ENCODE measurements at places on chromosomes 6 and 20. TPM values are rescaled to one million over a fixed set of nuclear protein-coding genes. Genes with fewer than 3 reads are reported as not detected.
A peak's percentile ranks its signal among the peaks of the same experiment; 100 is the strongest.

GRCh38 chr6:26501482-26501986, 1.4 kb downstream of the BTN1A1 start:
- no peak overlapping the region for H3K4me3 ChIP-seq
- H3K4me1 ChIP-seq, result peaks cover 5% of the 10 kb centered on the region
- no peak overlapping the region for H3K27ac ChIP-seq
- H3K36me3 ChIP-seq, result no peaks in the 10 kb centered on the region
- DNase-seq, result peak; percentile 54

DNA sequence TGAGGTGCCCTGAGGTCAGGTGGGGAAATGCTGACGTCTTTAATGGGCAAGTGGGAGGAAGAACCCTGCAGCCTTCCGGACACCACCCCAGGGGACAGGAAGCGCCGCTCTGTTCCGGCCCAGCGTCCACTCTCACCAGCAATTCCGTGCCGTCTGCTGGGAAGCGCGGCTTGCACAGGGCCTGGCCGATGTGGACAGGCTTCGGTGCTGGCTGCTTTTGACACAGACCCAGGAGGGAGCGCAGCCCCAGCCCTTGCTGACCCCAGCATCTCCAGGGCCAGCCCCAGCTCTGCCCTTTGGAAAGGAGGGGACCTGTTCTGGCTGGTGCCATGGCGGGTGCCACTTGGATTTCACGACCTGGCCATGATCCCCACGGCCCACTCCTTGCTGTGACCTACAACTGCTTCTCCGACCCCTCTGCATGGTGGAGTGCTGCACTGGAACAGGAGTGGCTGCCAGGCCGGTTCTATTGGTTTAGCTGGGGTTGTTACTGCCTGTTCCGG, 123.2 kb downstream of the DLL1 start:
- DNase-seq, result no peak
- no peaks in the 10 kb centered on the region for H3K36me3 ChIP-seq
- H3K27me3 ChIP-seq, result peaks cover 27% of the 10 kb centered on the region
- H3K27ac ChIP-seq, result peak overlapping the region; percentile 85
- H3K4me1 ChIP-seq, result no peaks in the 10 kb centered on the region
- H3K4me3 ChIP-seq, result peak overlapping the region; percentile 46

- no peak for DNase-seq
- H3K27me3 ChIP-seq, result no peaks in the 10 kb centered on the region
- no peak overlapping the region for H3K4me3 ChIP-seq
- H3K4me1 ChIP-seq, result no peaks in the 10 kb centered on the region
- H3K36me3 ChIP-seq, result no peaks in the 10 kb centered on the region
Measured at GRCh38 chr20:2365666-2366065, 15.0 kb upstream of the TGM6 start.

- no peaks in the 10 kb centered on the region for H3K36me3 ChIP-seq
- no peaks in the 10 kb centered on the region for H3K27me3 ChIP-seq
- H3K27ac ChIP-seq, result no peak overlapping the region
Measured at GRCh38 chr6:12618296-12618695, 98.3 kb upstream of the PHACTR1 start.

IFT52 gene
- 28.7 TPM for total RNA-seq

- peaks cover 3% of the 10 kb centered on the region for H3K4me1 ChIP-seq
- no peaks in the 10 kb centered on the region for H3K27me3 ChIP-seq
- H3K27ac ChIP-seq, result no peak overlapping the region
Measured at GRCh38 chr6:46184114-46184513, 13.3 kb upstream of the ENPP5 start.

GRCh38 chr6:157101166-157101565, 222.2 kb downstream of the TMEM242 start:
- no peak for DNase-seq
- no peak overlapping the region for H3K27ac ChIP-seq
- H3K4me1 ChIP-seq, result no peaks in the 10 kb centered on the region
- H3K4me3 ChIP-seq, result no peak overlapping the region

HSPA12B gene
- 23.0 TPM for total RNA-seq

GRCh38 chr6:149923327-149923986, 536 bp upstream of the RAET1G start:
- H3K27ac ChIP-seq, result no peak overlapping the region
- peaks cover 3% of the 10 kb centered on the region for H3K27me3 ChIP-seq
- peaks cover 10% of the 10 kb centered on the region for H3K4me1 ChIP-seq
- H3K4me3 ChIP-seq, result no peak overlapping the region

- peaks cover 9% of the 10 kb centered on the region for H3K4me1 ChIP-seq
- H3K27me3 ChIP-seq, result no peaks in the 10 kb centered on the region
- DNase-seq, result no peak
- no peak overlapping the region for H3K4me3 ChIP-seq
Measured at GRCh38 chr6:167956983-167957492, 40.4 kb upstream of the KIF25 start.

PDYN gene
- total RNA-seq, result not detected

- no peaks in the 10 kb centered on the region for H3K27me3 ChIP-seq
- no peaks in the 10 kb centered on the region for H3K36me3 ChIP-seq
- H3K4me3 ChIP-seq, result no peak overlapping the region
- DNase-seq, result no peak
Measured at GRCh38 chr20:37464611-37465010, 56.4 kb upstream of the NNAT start.

OR11A1 gene
- not detected for total RNA-seq

PRIM2 gene
- total RNA-seq, result 21.8 TPM

DNA sequence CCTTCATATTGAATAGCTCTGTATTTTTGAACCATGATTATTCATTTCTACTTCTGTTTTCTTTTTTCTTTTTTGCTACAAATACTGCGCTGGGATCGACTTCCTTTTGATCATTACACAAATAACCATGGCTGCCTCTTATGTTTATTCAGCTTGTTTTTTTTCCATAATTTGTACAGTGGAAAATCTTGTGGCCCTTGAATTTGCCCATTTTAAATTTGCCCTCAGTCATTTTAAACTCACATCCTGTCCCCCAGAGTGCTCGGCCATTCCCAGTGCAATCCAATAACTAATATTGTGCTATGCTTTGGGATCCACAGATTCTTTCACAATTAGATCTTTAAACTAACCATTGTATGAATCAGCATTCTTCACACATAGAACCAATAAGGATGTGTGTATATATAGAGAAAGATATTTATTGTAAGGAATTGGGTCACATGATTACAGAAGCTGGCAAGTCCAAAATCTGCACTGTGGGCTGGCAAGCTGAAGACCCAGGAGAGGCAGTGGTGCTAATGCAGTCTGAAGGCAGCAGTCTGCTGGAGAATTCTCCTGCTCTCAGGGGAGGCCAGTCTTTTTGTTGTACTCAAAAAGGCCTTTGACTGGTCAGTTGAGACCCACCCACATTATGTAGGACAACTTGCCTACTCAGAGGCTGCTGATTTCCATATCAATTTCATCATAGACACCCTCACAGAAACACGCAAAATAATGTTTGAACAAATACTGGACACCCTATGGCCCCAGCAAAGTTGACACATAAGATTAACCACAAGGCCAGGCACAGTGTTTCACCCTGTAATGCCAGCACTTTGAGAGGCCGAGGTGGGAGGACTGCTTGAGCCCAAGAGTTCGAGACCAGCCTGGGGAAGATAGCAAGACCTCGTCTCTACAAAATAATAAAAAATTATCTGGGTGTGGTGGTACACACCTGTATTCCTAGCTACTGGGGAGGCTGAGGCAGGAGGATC, 147.1 kb downstream of the MTHFD1L start:
- H3K4me3 ChIP-seq, result no peak overlapping the region
- peaks cover 8% of the 10 kb centered on the region for H3K4me1 ChIP-seq
- peaks cover 2% of the 10 kb centered on the region for H3K36me3 ChIP-seq
- H3K27ac ChIP-seq, result no peak overlapping the region

DNA sequence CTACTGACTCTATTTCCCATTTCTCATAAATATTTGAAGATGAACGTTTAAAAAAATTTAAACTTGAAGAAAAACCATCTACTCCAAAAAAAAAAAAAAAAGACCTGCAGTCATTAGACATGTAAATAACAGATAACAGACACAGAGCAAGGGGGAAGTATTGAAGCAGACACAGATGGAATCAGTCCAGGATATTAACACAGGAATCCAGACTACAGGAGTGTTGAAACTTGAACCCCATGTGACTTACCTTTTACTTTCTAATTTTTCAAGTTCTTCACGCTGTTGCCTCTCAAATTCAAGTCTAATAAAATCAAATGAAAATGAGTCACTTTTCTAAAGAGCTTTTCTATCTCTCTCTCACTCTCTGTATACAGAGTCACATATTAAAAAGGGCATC, 191.8 kb downstream of the KIF16B start:
- no peak overlapping the region for H3K27ac ChIP-seq
- H3K4me1 ChIP-seq, result peaks cover 2% of the 10 kb centered on the region
- H3K27me3 ChIP-seq, result no peaks in the 10 kb centered on the region
- peaks cover 3% of the 10 kb centered on the region for H3K36me3 ChIP-seq
- H3K4me3 ChIP-seq, result no peak overlapping the region
- no peak for DNase-seq

FAM50B gene
- 11.3 TPM for total RNA-seq

GRCh38 chr20:1721687-1722512, 64.3 kb upstream of the SIRPG start:
- H3K36me3 ChIP-seq, result no peaks in the 10 kb centered on the region
- H3K4me3 ChIP-seq, result no peak overlapping the region
- no peaks in the 10 kb centered on the region for H3K4me1 ChIP-seq
- DNase-seq, result no peak
- peaks cover 3% of the 10 kb centered on the region for H3K27me3 ChIP-seq

DNA sequence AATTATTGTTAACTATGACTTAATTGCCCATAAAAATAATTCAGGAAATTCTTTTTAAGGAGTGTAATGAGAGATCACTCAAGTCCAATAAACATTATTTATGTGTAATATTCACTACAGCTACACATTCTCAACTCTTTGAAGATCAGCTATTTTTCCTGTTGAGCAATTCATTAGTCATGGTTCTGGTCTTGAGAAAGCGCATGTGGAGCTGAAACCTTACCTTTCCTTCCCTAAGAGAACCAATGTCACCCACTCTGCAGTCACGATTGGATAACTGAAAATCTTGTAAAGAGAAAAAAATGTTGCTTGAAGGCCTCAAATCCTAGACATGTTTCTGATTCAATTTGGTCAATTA, 736.9 kb upstream of the MARCKS start:
- no peak overlapping the region for H3K27ac ChIP-seq
- H3K27me3 ChIP-seq, result no peaks in the 10 kb centered on the region
- no peak overlapping the region for H3K4me3 ChIP-seq
- peak; percentile 43 for DNase-seq
- H3K36me3 ChIP-seq, result no peaks in the 10 kb centered on the region

MYMX gene
- not detected for total RNA-seq

- no peak overlapping the region for H3K4me3 ChIP-seq
- H3K27me3 ChIP-seq, result no peaks in the 10 kb centered on the region
- H3K4me1 ChIP-seq, result no peaks in the 10 kb centered on the region
- no peaks in the 10 kb centered on the region for H3K36me3 ChIP-seq
- H3K27ac ChIP-seq, result no peak overlapping the region
Measured at GRCh38 chr6:80690551-80691131, 584.2 kb downstream of the BCKDHB start.

- no peaks in the 10 kb centered on the region for H3K36me3 ChIP-seq
- peak; percentile 77 for DNase-seq
- H3K4me3 ChIP-seq, result no peak within 1 kb of the TSS
- H3K27ac ChIP-seq, result no peak within 1 kb of the TSS
- peaks cover 30% of the 10 kb centered on the region for H3K27me3 ChIP-seq
Measured at GRCh38 chr20:58852543-58853271, at the start of gene GNAS. Gene GNAS, plus strand, starts transcription at chr20:58852716.

ERVFRD-1 gene
- total RNA-seq, result 0.09 TPM

CST2 gene
- total RNA-seq, result not detected

DNA sequence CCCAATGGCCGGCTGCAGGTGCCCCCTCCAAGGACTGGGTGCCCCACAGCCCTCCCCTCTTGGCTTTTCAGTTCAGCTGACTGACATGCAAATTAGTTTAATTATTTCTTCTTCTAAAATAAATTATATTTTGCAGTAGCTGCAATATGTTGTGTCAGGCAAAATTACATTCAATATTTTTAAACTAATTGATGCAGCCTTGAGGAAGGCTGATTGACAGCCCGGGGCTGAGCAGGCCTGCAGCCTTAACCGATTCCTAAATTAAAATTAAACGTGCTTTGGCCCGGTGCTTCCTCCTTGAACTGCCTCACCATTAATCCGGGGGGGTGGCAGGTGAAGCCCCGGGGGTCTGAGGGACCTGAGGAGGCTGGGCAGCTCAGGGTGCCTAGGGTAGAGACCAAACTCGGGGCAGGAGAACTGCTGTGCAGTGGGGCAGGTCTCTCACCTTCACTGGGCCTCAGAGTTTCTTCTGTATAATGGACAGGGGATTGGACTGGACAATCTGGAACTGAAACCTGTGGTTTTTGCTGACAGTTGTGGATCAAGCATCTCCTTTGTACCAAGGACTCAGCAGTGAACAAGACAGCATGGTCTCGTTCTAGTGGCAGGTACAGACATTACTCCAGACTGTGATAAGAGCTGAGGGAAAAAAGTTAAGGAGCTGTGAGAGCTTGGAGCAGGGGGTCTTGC, 72.5 kb downstream of the CD40 start:
- peaks cover 5% of the 10 kb centered on the region for H3K27me3 ChIP-seq
- no peak for DNase-seq
- no peaks in the 10 kb centered on the region for H3K4me1 ChIP-seq
- no peaks in the 10 kb centered on the region for H3K36me3 ChIP-seq
- no peak overlapping the region for H3K27ac ChIP-seq
- no peak overlapping the region for H3K4me3 ChIP-seq

GNAS-AS1 gene
- total RNA-seq, result 1.9 TPM

DNA sequence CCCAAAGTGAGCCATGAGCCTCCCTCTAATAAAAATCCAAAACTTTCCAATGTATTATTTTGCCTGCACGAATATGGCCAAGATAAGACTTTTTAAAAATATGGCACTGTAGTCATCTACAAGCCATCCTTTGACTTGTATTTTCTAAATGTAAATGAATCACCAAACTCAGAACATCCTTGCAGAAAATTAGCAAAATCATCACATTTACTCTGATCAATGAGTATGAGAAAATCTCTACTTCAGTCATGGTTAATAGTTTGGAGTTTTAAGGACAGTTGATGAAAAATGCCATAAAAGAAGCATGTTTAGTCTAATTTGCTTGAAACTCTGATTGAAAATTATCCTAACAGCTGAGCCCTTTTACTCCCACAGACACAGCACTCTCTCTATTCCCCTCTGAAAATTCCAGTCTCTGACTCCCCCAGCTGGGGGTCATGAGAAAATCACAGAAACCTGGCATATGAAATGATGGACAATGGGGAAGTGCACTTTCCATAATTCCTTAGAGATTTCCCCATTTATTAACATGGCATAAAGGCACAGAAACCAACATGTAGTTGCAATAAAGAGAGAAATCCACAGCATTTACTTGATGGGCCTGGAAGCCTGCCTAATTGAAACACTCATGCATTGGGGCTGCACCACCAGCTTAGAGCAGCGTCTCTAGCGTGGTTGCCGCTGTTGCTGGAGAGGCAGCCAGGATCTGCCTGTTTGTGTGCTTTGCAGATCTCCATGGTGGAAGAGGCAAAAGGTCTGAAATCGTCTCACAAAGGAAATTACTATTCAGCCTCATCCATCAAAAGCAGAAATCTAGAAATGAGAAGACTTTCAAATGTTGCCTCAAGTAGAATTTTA, 214.0 kb downstream of the WDR27 start:
- H3K4me3 ChIP-seq, result no peak overlapping the region
- peak; percentile 80 for DNase-seq
- no peaks in the 10 kb centered on the region for H3K36me3 ChIP-seq
- H3K27me3 ChIP-seq, result no peaks in the 10 kb centered on the region

CTAGE9 gene
- not detected for total RNA-seq
